Urinary bladder (tissue), 4 donors: ENCODE measurements at places on chromosomes 11 and 22. TPM values are rescaled to one million over a fixed set of nuclear protein-coding genes. Genes with fewer than 3 reads are reported as not detected.

The LRRC32 gene
- total RNA-seq: 16.3 TPM

The APOBEC3A gene
- total RNA-seq: 0.42 TPM

The LYVE1 gene
- 141 TPM for total RNA-seq

The ASCL2 gene
- total RNA-seq: 0.42 TPM

The PIM3 gene
- 17.1 TPM for total RNA-seq
